Cardiac muscle cell (in vitro differentiated cells and primary cell): ENCODE measurements at places on chromosomes 2 and 18. TPM values are rescaled to one million over a fixed set of nuclear protein-coding genes. Genes with fewer than 3 reads are reported as not detected.
A peak's percentile ranks its signal among the peaks of the same experiment; 100 is the strongest.

The ADAM23 gene
- 9.3 and 11.3 TPM in 2 replicates for total RNA-seq

The ACVR1C gene
- total RNA-seq, result 0.04 and 0.09 TPM in 2 replicates

- no peak within 1 kb of the TSS for H3K27ac ChIP-seq
- H3K4me1 ChIP-seq, result peaks cover 2% of the 10 kb centered on the region
- H3K4me3 ChIP-seq, result peak within 1 kb of the TSS; percentile 37
- no peaks in the 10 kb centered on the region for H3K36me3 ChIP-seq
Measured at GRCh38 chr2:16665748-16666448, at the start of gene CYRIA. TSS of gene CYRIA (minus strand) at chr2:16665834. CDS start at chr2:16588119, 77,715 bp downstream.

DNA sequence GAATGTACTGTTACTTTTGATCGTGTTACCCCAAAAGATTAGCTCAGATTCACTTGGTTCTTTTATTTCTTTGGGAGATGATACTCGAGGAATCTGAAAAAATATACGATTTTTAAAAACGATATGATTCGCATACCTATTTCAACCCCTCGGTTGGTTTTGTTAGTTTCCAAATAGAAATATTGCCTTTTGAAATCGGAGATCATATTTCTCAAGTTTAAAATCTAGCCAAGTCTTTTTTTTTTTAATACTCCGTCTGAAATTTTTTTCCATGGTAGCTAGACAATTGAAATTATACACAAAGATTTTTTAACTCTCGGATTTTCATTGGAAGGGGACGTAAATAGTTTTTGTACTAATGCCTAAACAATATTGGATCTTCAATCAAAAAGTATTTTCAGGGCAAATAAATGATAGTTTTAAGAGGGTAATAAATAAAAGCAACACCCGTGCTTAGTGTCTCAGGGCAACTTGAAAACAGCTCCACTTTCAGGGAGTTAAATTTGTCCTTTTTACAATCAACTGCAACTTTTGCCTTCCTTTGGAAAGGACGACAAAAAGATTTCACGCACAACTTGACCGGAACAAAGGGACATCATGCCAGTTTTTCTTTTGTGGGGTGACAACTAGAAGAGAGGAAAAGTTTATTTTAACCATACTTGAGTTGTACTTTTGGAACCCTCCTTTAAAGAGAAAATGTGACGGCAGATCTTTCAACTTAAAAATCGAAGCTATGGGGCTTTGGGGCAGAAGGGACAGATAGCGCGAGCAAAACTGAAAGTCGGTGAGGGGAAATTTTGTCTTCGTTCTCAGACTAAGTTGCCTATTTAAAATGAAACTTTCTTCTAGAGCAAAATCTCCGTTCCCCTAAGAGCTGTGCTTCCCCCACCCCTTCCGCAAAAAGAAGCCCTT is 5.8 kb upstream of the ONECUT2 start:
- H3K4me1 ChIP-seq, result peaks cover 2% of the 10 kb centered on the region
- H3K27me3 ChIP-seq, result peaks cover 100% of the 10 kb centered on the region
- no peak overlapping the region for H3K27ac ChIP-seq
- no peak overlapping the region for H3K4me3 ChIP-seq

DNA sequence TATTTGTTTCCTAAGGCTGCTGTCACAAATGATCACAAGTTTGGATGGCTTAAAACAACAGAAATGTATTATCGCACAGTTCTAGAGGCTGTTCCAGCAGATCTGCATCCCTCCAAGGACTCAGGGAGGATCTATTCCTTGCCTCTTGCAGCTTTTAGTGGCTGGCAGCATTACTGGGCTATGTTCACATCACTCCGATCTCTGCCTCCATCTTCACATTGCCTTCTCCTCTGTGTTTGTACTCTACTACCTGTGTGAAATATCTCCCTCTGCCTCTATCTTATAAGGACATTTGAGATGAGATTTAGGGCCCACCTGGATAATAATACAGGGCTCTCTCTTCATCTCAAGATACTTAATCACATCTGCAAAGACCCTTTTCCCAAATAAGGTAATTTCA is 18.9 kb downstream of the NDC80 start:
- DNase-seq, result no peak
- H3K36me3 ChIP-seq, result peaks cover 15% of the 10 kb centered on the region
- H3K4me3 ChIP-seq, result no peak overlapping the region
- H3K4me1 ChIP-seq, result no peaks in the 10 kb centered on the region
